ENCODE measurements at places on chromosomes 13 and 19. TPM values are rescaled to one million over a fixed set of nuclear protein-coding genes. Genes with fewer than 3 reads are reported as not detected.

EXOC3L2 gene
- not detected for total RNA-seq

SIN3B gene
- 46.4 TPM for total RNA-seq

KLK3 gene
- not detected for total RNA-seq

ZNF585A gene
- 0.29 TPM for total RNA-seq

RDH8 gene
- not detected for total RNA-seq

JSRP1 gene
- not detected for total RNA-seq

SIX5 gene
- 13.6 TPM for total RNA-seq

TNNI3 gene
- 40.1 TPM for total RNA-seq

NBEA gene
- total RNA-seq: 4.4 TPM

ZNF415 gene
- total RNA-seq: 5.2 TPM

SCGB2B2 gene
- not detected for total RNA-seq
